ENCODE measurements at places on chromosomes 6 and 20. TPM values are rescaled to one million over a fixed set of nuclear protein-coding genes. Genes with fewer than 3 reads are reported as not detected.

- no peak overlapping the region for H3K27ac ChIP-seq
- peak; percentile 94 for DNase-seq
- peaks cover 94% of the 10 kb centered on the region for H3K27me3 ChIP-seq
- H3K4me1 ChIP-seq: no peaks in the 10 kb centered on the region
- H3K36me3 ChIP-seq: no peaks in the 10 kb centered on the region
- no peak overlapping the region for H3K4me3 ChIP-seq
These were observed 38.3 kb upstream of the SLC32A1 start for GRCh38 chr20:38685853-38686473.

GRCh38 chr6:132236281-132236680 lies 165.0 kb downstream of the MOXD1 start:
- H3K4me1 ChIP-seq: peaks cover 2% of the 10 kb centered on the region
- no peaks in the 10 kb centered on the region for H3K36me3 ChIP-seq
- DNase-seq: no peak
- no peaks in the 10 kb centered on the region for H3K27me3 ChIP-seq
- H3K27ac ChIP-seq: peak overlapping the region; percentile 89
- H3K4me3 ChIP-seq: no peak overlapping the region

Gene RHAG
- total RNA-seq: not detected

Gene PTCRA
- total RNA-seq: not detected

- H3K27me3 ChIP-seq: peaks cover 5% of the 10 kb centered on the region
- no peaks in the 10 kb centered on the region for H3K4me1 ChIP-seq
- no peaks in the 10 kb centered on the region for H3K36me3 ChIP-seq
- H3K4me3 ChIP-seq: no peak overlapping the region
- H3K27ac ChIP-seq: no peak overlapping the region
These were observed 83.0 kb downstream of the YTHDF1 start for GRCh38 chr20:63132715-63133471.

- H3K36me3 ChIP-seq: no peaks in the 10 kb centered on the region
- H3K27ac ChIP-seq: no peak overlapping the region
- H3K4me3 ChIP-seq: peak overlapping the region; percentile 96
- H3K4me1 ChIP-seq: no peaks in the 10 kb centered on the region
- DNase-seq: peak; percentile 27
These were observed 1.3 kb downstream of the ARFGEF3 start for GRCh38 chr6:138162955-138163575.

Gene CRISP3
- total RNA-seq: not detected

- H3K27me3 ChIP-seq: no peaks in the 10 kb centered on the region
- no peak overlapping the region for H3K4me3 ChIP-seq
- H3K27ac ChIP-seq: no peak overlapping the region
- no peaks in the 10 kb centered on the region for H3K4me1 ChIP-seq
These were observed 10.2 kb upstream of the PEDS1 start for GRCh38 chr20:50163570-50164317.

DNA sequence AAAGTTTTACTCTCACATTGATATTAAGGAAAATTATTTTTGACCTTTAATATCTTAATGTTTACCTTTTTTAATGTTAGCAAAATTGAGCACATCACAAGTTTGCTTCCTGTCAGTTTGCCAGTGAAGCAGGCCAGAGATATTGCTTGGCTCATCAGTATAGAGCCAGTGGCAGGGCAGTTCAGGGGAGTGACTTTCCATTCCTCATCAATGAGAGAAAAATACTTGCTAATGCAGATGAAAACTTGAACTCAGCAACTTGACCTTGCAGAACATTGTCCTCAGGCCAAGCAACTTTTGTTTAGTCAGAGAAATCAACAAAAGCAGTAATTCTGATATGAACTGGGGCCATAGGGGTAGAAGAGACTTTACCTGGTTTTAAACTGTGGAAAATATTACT lies 6.9 kb downstream of the TAB2 start:
- no peak overlapping the region for H3K27ac ChIP-seq
- no peak for DNase-seq
- H3K4me3 ChIP-seq: no peak overlapping the region

DNA sequence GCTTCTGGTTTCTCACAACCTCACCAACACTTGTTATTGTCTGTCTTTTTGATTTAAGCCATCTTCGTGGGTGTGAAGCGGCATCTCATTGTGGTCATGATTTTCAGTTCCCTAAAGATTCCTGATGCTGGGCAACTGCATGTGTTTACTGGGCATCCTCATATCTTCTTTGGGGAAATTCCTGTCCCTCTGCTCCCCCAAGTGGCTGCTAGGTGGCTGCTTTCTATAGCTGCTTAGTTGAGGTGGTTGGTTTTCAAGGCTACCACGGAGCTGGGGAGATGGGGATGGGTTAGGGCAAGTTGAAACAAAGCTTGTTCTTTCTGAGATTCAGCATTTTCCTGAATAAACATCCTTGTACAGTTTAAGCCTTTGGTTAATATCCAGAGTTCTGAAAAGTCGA lies 403.9 kb upstream of the SULF2 start:
- peaks cover 22% of the 10 kb centered on the region for H3K4me1 ChIP-seq
- no peaks in the 10 kb centered on the region for H3K36me3 ChIP-seq
- H3K27ac ChIP-seq: no peak overlapping the region
- H3K27me3 ChIP-seq: no peaks in the 10 kb centered on the region

Gene EYS
- 0.47 TPM for total RNA-seq

GRCh38 chr6:18388271-18388670 lies 1.1 kb downstream of the RNF144B start:
- no peak overlapping the region for H3K27ac ChIP-seq
- no peaks in the 10 kb centered on the region for H3K4me1 ChIP-seq
- H3K27me3 ChIP-seq: peaks cover 18% of the 10 kb centered on the region
- H3K4me3 ChIP-seq: peak overlapping the region; percentile 79
- no peaks in the 10 kb centered on the region for H3K36me3 ChIP-seq
- DNase-seq: no peak

Gene PSORS1C2
- not detected for total RNA-seq

Gene DEFB118
- total RNA-seq: not detected

Gene IP6K3
- total RNA-seq: not detected

Gene GPR6
- 0.24 TPM for total RNA-seq

Gene RING1
- total RNA-seq: 34.0 TPM

DNA sequence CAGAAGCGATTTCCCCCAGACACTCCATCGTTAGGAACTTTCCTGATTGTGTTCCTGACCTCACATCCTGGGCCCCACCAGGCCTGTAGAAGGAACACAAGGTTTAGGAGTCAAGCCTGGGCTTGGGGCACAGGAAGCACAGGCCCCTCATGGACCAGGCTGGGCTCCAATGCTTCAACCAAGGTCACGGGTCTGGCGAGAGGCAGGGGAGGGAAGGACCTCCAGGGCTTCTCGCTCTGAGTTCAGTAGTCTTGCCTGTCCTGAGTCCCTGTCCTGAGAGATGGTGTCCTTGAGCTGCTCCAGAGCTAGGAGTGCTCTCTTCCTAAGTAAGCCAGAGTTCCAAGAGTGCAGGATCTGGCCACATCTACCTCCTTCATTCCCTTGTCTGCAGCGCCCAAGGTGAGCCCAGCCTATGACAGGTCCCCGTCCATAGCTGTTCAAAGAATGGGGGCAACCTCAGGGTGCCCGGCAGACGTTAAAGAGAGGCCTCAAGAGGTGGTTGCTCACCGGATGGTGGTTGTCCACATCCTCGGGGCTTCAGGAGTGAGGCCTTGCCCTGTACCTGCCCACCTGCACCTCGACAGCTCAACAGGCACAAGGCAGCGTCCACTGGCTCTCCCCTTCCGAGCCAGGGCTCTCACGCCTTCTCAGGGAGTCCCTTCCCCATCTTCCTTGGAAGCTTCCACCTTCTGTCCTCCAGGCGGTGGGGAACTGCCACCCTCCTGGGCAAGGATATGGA lies 1.6 kb upstream of the TUBB1 start:
- H3K27me3 ChIP-seq: no peaks in the 10 kb centered on the region
- H3K4me1 ChIP-seq: no peaks in the 10 kb centered on the region
- H3K36me3 ChIP-seq: peaks cover 3% of the 10 kb centered on the region
- no peak overlapping the region for H3K4me3 ChIP-seq

All from endodermal cell (in vitro differentiated cells).